ENCODE measurements at places on chromosomes 4 and X. TPM values are rescaled to one million over a fixed set of nuclear protein-coding genes. Genes with fewer than 3 reads are reported as not detected.
A peak's percentile ranks its signal among the peaks of the same experiment; 100 is the strongest.

DNA sequence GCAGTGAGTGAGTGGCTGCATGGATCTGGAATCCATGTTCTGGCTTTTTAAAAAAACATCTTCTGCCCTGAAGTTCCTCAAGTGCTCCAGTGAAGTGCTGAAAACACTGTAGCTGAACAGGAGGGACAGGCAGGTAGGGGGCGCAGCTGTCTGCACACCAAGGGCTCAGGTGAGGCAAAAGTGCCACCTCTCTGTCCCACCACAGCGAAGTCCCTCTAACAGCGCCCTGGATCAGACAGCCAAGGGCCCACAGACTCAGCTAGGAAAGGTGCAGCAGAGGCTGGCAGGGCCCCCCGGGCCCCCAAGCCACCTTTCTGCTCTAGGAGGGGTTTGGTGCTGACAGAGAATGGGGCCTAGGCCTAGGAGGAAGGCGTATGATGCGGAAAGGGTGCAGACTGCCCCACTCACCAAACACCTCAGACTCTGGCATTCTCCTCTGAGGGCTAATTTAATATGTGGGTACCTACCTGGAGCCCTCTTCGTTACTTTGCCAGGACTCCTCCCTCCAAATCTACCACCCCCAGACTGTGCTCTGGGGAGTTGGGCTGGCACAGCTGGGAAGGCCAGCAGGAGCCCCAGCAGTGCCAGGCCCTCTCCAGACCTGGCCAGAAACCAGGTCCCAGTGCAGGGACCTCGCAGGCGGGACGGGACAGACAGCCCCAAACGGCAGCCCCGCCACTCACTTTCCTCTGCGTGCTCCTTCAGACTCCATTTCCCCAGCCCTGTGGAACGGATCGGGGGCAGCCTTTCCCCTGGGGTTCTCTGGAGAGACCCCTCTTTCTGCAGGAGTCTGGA lies 73.7 kb downstream of the ENPP6 start:
- DNase-seq, result no peak

DNA sequence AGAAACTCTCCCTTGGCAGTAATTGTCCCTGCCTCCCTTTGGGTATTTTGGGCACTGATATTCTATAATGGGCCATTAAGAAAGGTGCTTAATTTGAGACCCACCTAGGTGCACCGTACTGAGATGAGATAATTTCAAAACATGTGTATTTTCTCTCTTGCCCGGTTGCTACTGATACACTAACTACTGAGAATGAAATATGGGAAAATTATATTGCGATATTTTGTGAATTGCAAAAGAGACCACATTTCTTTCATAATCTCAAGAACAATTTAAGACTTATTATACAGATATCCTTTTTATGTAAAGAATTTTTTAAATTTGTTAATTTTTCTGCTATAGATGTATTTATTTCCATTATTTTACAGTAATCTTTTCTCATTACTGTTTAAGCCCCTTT lies 284.9 kb downstream of the ADGRL3 start:
- no peak for DNase-seq

- peak; percentile 76 for DNase-seq
Measured at GRCh38 chrX:107712231-107713202, 63.1 kb downstream of the TSC22D3 start.

DNA sequence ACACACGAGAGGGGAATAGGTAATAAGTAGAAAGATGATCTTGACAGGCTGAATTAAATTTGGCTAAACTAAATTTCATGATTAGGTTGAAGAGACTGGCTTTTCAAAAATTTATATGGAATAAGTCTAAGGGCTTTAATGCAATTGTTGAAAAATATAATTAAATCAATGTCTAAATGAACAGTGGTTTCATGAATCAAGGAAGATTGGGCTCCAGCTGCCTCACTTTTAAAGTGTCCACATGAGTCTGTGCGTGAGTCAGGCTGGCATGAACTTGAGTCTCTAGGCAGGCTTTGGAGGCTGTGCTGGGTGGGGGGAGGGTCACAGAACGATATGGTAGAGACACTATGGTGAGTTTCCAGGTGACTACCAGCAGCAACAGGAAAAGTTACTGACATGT lies 111.9 kb downstream of the SORBS2 start:
- no peak for DNase-seq

GRCh38 chr4:65152205-65152604 lies 518.1 kb downstream of the EPHA5 start:
- no peak for DNase-seq

- no peak for DNase-seq
Measured at GRCh38 chr4:94507281-94507680, 55.5 kb downstream of the PDLIM5 start.

DNA sequence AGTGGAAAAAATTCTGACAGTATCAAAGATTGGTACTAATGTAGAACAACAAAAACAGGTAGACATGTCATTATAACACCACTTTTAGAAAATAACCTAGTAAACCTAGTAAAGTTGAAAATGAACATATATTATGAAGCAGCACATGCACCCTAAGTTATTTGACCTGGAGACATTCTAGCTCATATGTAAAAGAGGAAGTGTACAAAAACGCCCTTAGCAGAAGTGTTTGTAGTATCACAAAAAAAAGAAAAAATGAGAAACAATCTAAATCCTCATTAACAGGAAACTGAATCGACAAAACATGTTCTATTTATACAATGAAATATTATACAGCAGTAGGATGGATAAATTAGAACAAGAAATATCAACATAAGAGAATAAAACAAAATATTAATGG lies 318.9 kb upstream of the PPP1R2C start:
- no peak for DNase-seq

GRCh38 chr4:184937030-184937710 lies 81.1 kb upstream of the HELT start:
- no peak for DNase-seq

- no peak for DNase-seq
Measured at GRCh38 chrX:39871648-39872047, 226.1 kb downstream of the BCOR start.

DNA sequence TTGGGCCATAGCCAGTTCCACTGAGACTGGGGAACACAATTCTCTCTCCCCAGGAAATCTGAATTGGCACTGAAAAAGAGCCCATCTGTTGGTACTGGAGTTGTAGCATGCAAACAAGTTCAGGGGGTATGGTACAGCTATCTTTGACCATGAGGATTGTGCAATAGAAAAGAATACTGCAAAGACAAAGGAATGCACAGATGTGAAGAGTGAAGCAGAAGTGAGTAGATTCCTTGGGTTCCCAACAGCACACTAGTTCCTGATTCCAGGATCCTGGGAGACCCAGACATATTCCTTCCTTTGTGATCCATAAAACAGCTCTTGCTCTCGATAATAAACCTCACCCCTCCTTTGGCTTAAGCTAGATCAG lies 43.3 kb upstream of the CTAG2 start:
- DNase-seq, result no peak

GRCh38 chr4:47065051-47065481 lies 33.7 kb downstream of the GABRB1 start:
- DNase-seq, result no peak

DNA sequence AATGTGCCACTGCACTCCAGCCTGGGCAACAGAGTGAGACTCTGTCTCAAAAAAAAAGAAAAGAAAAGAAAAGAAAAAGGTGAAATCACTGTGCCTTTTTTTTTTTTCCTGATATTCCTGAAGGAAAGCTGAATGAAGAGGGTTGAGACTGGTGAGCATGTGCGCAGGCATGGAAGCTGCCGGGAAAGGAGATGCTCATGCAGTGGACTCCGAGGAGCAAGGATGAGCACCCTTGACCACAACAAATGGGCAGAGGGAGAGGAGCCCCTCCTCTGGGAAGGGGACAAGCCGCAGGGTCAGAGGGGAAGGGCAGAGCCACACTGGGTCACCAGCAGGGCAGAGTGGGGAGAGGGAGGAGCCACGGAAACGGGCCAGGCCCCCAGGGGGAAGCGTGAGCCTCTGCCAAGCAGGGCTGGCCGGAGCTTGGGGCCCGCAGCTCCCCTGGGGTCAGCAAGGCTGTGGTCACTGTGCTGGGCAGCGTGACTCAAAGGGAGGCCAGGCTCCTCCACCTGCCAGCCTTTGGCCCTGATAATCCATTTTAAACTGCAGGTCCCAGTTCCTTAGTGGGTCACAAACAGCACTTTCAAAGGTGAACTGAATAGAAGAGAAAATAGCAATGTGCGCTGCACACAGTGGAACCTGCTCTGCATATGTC lies 79.8 kb downstream of the NAT8L start:
- no peak for DNase-seq

GRCh38 chrX:120224388-120224787 lies 26.2 kb upstream of the ZBTB33 start:
- DNase-seq, result no peak

ARAP2 gene
- 5.7 TPM for total RNA-seq

BMPR1B gene
- total RNA-seq, result 1.4 TPM

MAGEA11 gene
- not detected for total RNA-seq

SATL1 gene
- total RNA-seq, result not detected

SCD5 gene
- 14.0 TPM for total RNA-seq

RHOXF1 gene
- not detected for total RNA-seq

GC gene
- not detected for total RNA-seq

GABRE gene
- 16.2 TPM for total RNA-seq
